OCI-LY7 (cell line): ENCODE measurements at places on chromosomes 1 and 21.

DNA sequence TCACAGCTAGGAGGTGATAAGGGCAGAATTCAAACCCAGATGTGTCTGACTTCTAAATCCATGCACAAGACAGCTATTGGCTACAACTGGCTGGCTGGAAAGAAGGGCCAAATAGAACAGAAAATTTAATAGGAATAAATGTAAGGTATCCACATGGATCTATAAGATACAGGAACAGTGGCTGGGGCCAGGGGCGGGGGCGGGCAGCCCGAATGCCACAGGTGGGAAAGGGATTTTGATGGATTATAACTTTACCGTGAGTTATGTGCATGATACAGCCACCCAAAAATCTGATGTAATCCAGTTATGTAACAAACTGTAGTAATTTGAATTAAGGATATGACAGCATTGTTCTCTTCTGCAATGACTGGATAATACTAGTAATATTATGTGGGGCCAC, 87.0 kb upstream of the COA6 start:
- DNase-seq, result no peak

- no peak for DNase-seq
Observed at GRCh38 chr1:19435181-19435580, 50.2 kb downstream of the CAPZB start.

GRCh38 chr1:47830021-47830420, 167.2 kb downstream of the TRABD2B start:
- no peak for DNase-seq

DNA sequence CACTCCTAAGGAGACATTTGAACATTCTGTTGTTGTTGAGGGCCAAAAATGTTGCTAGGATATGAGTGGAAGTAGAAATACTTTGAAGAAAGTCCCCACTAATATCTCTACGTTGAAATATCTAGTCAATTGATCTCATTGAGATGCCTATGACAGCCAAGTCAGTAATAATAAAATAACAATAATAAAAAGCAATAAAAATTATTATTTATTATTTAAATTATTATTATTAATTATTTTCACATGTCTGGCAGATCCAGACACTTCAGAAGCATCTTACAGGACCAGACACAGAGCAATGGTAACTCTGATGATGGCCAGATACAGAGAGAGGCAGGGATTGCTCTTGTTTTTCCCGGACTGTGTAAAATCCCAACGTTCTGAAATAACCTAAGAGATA, 143.5 kb upstream of the PALMD start:
- DNase-seq, result no peak

- DNase-seq, result no peak
Observed at GRCh38 chr1:11180342-11180744, 8.8 kb upstream of the ANGPTL7 start.

DNA sequence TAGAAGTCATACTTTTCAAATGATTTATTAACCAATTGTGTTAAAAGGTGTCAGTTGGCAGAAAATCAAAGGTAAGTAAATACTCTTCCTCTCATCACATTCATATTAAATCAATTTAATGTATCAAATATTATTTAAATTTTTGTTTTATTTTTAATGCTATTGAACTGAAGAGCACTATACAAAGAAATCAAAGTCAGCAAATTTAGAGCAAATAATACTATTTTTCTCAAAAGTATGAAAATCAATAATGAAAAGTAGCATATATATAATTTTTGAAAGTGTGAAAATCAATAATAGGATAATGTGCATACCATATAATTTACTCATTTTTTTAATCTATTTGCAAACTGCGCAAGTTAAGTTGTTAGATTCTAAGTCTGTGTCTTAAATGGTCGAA, 181.0 kb downstream of the SPATA17 start:
- DNase-seq, result no peak

- DNase-seq, result no peak
Observed at GRCh38 chr21:33816174-33816573, 99.4 kb downstream of the ATP5PO start.

DNA sequence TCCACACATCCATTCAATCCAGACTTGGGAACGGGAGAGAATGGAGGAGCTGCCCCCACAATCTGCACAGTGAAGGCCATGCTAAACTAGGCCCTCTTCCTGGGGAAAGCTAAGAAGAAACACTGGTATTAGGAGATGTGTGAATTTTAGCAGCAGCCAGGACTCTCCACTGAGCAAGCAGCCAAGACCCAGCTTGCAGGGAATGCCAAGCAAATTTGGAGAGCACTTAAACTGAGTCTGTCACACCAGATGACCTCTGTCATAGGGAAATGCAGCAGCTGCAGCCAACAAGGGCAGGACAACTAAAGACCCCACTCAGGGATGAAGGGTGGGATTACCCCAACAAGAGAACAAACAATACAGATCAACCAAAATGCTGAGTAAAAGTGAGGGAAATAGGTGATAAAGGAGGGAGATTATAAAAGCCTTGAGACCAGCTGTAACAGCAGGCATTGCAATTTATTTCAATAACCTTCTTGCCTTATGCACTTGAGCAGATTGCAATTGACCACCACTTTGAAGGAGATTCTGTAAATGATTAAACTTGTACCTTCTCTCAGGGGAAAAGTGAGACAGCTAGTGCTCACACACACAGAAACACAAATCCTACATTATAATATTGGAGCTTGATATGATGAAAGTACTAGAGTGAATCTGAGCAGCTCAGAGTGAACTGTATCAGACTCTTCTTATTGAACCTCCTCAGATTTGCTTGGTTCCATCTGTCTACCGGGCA, 2.5 kb upstream of the CLCA1 start:
- DNase-seq, result no peak

DNA sequence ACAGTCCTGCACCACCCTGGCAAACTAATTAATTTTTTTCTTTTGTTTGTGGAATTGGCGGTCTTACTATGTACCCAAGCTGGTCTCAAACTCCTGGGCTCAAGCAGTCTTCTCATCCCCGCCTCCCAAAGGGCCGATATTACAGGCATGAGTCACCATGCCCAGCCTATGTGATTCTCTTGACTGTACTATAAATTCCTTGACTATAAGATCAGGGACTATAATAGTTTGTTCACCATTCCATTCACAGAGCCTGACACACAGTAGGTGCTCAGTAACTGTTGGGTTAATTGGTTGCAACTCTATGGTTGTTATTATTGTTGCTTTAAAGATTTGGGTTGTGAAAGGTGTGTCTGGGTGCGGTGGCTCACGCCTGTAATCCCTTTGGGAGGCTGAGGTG, 17.2 kb downstream of the DAP3 start:
- DNase-seq, result no peak

GRCh38 chr1:202694314-202694713, 15.9 kb downstream of the SYT2 start:
- no peak for DNase-seq

GRCh38 chr1:42013881-42014470, 95.3 kb upstream of the HIVEP3 start:
- no peak for DNase-seq

- no peak for DNase-seq
Observed at GRCh38 chr1:43687301-43688108, 19.8 kb upstream of the ST3GAL3 start.

DNA sequence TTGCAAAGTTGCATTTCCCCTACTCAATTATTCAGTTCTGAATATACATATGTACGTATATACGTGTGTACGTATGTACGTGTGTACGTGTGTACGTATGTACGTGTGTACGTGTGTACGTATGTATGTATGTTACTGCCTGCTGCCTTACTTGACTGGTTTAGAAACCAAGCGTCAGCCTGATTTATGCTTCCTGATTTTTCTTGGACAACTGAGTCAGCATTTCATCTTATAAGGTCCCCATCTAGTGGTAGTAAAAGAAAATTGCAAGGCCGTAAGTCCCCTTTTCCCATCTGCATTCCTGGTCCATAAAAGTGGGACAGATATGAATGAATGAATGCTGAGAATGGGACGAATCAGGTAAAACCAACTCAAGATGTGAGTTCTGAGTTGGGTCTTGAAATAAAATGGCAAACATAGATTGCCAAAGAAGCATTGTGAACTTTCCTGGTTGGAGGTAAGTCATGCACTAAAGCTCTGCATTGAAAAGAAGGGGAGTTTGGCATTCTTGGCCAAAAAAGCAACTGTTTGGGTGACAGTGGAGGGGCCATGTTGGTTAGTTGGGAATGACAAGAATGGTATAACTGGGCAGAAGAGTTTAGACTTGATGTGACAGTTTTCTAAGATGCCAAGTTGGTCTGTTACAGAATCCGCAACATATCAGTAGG, 76.4 kb upstream of the DNAH14 start:
- peak; percentile 34 for DNase-seq

GRCh38 chr1:181204530-181204929, 116.0 kb downstream of the IER5 start:
- DNase-seq, result no peak

- DNase-seq, result no peak
Observed at GRCh38 chr1:208587110-208587509, 342.9 kb upstream of the PLXNA2 start.

DNA sequence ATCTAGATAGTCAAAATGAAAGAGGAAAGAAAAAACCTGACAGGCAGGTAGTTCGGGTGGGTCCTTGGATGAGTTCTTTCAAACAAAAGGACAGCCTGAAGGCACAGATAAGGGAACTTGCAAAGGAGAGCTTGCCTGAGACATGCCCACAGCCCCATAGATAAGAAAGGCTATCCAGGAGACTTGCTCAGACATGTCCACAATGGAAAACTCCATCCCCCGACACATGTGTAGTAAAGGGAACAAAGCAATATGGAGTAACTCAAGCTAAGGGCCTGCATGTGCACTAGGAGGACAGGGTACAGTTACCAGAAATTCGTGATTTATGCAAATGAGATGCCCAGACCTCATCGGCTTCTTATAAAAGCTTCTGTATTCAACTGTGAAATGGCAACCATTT, 281.5 kb downstream of the NEGR1 start:
- DNase-seq, result no peak

DNA sequence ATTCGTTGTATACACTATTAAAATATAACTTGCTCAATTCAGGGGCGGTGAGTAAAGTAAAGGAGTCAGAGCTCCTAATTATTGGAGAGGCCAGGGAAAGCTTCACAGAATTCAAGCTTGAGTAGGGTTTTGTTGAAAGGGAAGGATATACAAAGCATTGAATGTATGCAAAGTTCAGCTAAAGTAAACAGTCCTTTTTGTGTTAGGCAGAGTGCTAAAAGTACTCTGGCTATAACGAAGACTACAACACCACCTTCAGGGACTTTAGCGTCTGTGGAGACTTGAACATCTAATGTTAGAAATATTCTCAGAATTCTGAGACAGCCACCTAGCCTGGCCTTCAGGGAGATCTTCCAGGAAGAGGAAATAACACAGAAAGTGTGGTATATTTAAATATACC, 1.1 kb downstream of the FALEC start:
- peak; percentile 71 for DNase-seq

DNA sequence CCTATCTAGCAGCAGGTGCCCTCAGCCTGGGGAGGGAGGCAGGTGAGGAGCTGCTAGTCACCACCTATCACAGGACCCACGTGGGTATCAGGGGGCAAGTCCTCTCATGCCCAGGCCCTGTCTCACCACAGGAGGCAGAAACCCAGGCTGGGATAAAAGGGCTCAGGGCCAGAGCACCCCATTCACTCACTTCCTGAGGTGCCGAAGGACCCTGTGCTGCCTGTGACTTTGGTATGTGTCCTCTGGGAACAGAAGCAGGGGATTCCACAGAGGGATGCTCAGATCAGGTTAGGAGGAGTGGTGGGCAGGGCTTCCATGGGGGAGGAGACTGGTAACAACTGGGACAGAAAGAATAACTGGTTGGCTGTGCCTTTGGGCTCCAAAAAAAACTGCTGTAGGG, at the start of gene LCE1E:
LCE1E (plus strand) TSS at position 181 of the 400 bp plus-strand sequence. CDS start 1,043 bp downstream, outside the sequence.
- no peak for DNase-seq

DNA sequence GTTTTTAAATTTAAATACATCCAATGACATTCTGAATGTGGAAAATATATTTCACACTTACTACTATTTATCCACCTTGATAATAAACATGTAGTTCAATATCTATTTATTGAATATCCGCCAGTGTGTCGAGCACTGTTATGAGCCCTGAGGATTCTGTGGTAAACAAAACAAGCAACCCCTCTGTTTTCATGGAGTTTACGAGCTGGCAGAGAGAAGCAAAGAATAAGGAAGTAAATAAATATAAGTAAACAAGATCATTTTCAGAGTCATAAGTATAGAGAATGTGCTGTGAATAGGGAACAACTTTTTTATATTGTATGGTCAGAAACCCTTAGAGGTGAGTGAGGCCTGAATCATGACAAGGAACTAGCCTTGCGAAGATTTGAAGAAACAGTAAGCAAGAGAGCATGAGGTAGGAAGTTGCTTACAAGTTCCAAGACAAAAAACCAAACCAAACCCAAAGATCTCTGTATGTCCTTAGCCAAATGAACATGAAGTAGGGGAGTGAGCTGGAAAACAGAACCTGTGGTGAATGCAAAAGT, 6.4 kb upstream of the SERBP1 start:
- no peak for DNase-seq

- DNase-seq, result no peak
Observed at GRCh38 chr1:30783256-30783915, 25.8 kb upstream of the LAPTM5 start.

GRCh38 chr1:27152004-27152828, 2.7 kb downstream of the SLC9A1 start:
- DNase-seq, result no peak

DNA sequence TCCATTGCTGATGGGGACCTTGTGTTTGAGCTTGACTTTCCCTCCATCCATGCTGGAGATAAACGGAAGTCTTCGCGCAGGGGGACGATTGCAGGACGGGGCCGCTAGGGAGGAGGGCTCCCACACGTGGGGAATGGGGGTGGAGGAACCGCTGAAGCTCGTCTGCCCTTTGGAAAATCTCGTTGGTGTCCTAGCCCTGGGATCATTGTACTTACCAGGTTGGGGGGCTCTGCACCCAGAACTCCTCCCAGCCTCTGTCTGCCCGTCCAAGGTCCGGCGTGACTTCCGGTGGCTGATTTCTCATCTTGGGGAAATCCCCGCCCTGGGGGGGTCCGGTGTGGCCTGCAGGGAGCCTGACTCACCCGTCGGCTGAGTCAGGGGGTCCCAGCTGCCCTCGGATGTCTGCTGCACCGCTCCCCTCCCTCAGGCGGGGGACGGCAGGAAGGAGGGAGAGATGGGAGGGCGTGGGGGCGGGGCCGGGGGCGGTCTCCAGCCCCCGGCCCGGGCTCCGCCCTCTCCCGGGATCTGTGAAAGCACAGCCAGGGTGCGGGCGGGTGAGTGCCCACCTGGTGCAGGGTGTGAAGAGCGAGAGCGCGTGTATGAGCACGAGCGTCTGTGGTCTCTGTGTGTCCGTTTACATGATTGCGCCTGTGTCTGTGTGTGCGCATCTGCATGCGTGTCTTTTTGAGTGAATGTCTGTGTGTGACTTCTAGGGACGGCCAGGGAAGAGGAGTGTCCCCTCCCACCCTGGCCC, 35.8 kb downstream of the PIK3CD start:
- DNase-seq, result peak; percentile 82

- no peak for DNase-seq
Observed at GRCh38 chr1:209577346-209577745, 6.2 kb upstream of the CAMK1G start.

GRCh38 chr1:56045477-56045876, 533.9 kb downstream of the PLPP3 start:
- no peak for DNase-seq

DNA sequence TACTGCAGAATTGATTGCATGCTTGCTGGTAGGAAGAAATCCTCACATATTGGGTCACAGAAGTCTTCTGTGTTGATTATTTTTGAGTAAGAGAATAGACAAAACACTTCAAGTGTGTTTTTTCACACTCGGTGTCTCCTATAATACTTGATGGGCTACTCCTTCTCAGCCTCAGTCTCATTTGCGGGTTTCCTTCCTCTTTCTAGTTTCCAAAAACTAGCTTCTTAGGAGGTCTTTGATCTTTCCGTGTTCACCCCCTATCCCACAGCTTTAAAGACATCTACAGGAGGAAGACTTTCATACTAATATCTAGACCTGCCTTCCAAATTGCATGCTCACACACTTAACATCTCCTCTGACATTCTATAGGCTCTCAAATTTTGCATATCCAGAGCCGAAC, 40.7 kb upstream of the NTPCR start:
- DNase-seq, result no peak
